ENCODE measurements at places on chromosomes 7 and 10. TPM values are rescaled to one million over a fixed set of nuclear protein-coding genes. Genes with fewer than 3 reads are reported as not detected.

The CYP2C19 gene
- total RNA-seq = not detected

The SLC18A2 gene
- not detected for total RNA-seq

The ATOH7 gene
- total RNA-seq = not detected

The SGMS1 gene
- total RNA-seq = 35.9 TPM

DNA sequence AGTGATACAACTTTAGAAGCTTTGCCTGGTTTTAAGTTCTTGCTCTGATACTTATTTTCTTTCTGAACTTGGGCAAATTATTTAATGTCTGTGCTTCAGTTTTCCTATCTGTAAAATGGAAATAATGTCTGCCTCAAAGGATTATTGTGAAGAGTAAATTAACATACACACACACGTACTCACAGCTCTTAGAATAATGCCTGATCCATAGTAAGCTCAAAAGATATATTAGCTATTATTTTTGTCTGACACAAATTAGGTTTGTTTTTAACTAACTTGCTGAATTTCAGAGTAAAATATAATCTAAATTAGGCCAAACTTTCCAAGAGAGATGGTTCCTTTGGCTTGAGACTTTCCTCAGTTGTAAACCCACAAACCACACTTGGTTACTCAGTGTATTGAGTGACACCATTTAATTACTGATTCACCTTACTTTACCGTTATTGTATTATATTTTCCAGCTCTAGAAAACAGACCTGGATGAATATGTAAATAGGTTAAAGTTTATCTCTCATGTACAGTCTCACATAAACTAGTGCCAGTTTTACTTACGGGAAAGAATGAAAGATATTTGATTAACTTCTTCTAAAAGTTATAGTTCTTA is 50.4 kb downstream of the VTI1A start:
- DNase-seq = no peak

GRCh38 chr10:103869336-103869735 is 14.0 kb upstream of the SH3PXD2A start:
- no peak for DNase-seq

GRCh38 chr7:46507560-46507959 is 586.5 kb upstream of the IGFBP3 start:
- DNase-seq = no peak

DNA sequence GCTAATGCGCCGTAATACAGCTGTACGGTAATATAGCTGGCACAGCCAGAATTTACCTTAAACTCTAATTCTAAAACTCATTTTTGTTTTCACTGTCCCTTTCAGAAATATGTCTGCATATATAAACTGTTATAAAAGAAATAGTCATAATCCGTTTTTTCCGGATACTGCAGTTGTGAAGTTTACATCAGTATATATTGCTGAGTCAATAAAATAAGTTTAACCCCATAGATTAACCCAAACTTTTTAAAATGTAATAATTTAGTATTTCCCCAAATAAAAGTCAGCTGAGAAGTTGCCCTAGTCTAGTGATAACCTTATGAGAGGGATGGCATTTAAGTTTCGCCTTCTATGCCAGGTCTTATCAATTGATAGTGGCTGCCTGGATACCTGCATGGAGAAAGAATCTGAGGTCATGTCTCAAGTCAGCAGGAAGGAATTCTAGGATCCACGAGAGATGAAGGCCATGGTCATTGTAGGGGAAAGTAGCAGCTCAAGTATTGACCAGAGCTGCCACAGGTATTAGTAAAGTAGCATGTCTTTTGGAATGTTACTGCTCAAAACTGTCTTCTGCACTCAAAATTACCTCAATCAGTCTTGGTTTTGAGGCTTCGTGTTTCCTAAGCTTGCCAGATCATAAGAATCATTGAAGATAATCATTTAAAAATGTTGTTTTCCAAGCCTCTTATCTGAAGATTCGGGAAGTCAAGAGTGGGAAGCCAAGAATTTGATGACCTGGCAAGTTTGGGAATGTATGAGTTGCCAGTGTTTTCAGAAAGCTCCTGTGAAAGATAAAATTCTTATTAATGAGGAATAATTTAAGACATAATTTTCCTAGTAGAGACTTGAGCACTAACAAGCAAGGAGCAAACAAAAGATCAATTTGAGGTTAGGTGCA is 10.8 kb downstream of the PRPS1L1 start:
- DNase-seq = no peak

- DNase-seq = no peak
Observed at GRCh38 chr10:9505546-9505945, 1451.1 kb downstream of the GATA3 start.

DNA sequence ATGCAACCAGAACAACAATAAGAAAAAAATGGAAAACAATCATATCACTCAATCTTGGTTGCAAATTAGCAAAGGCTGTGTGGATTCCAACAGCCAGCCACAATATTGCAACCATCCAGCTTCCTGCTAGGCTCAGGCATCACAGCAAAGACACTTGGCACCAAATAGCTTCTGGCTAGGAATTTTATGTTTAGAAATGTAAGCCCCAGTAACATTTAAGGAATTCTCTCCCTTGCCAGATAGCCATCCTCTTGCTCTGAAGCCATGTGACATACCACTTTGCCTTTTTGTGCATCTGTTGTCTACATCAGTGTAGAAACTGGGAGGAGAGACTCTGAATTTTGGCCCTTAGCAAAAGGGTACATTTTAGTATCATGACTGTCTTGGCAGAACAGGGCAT is 22.2 kb downstream of the MKX start:
- no peak for DNase-seq

- DNase-seq = no peak
Observed at GRCh38 chr10:90675621-90676020, 182.2 kb downstream of the HTR7 start.

DNA sequence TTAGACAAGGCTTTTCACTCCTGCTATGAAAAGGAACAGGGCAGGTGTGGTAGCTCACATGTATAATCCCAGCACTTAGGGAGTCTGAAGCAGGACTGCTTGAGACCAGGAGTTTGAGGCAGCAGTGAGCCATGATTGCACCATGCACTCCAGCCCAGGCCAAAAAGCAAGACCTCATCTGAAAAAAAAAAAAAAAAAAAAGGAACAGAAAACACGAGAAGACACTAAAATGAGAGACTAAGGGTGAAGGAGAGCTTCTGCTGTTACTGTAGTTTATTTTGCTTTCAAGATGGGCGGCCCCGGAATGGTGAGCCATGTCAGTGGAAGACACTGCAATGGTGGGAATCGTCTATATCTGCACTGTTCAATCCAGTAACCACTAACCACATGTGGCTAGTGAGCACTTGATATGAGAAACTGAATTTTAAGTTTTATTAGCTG is 9.9 kb downstream of the PIP4K2A start:
- no peak for DNase-seq

DNA sequence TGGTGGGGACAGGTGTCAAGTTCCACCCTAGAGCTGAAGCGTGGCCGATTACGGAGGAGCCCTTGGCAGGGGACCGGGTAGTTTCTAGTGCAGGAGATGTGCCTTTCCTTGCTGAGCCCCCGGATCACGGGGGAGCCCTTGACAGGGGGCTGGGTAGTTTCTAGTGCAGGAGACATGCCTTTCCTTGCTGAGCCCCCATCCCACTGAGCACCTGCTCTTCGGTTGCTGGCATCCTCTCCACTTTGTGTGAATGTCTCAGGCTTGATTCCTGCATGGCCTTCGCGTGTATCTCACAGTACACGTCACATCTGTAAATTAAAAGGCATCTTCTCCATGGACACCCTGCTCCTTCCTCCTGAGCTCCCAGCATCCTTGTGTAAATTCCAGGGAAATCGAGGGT is 263.5 kb downstream of the ADARB2 start:
- DNase-seq = no peak

DNA sequence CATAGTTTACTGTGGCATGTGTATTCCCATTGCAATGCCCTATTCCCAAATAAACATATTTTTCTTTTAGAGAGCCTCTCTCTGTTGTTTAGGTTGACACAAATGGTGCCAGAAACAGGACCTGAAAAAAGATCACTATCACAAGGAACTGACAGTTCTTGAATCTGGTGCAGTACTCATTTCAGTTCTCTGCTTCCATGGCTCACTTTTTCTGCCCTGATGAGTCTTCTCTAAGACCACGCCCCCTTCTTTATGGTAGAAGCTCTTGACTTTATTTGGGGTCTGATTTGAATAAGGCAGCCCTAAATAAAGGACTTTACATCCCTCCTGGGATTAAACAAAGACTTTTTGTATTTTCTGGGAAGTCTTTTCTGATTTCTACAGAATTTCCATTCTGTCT is 3.5 kb upstream of the CCDC126 start:
- no peak for DNase-seq

DNA sequence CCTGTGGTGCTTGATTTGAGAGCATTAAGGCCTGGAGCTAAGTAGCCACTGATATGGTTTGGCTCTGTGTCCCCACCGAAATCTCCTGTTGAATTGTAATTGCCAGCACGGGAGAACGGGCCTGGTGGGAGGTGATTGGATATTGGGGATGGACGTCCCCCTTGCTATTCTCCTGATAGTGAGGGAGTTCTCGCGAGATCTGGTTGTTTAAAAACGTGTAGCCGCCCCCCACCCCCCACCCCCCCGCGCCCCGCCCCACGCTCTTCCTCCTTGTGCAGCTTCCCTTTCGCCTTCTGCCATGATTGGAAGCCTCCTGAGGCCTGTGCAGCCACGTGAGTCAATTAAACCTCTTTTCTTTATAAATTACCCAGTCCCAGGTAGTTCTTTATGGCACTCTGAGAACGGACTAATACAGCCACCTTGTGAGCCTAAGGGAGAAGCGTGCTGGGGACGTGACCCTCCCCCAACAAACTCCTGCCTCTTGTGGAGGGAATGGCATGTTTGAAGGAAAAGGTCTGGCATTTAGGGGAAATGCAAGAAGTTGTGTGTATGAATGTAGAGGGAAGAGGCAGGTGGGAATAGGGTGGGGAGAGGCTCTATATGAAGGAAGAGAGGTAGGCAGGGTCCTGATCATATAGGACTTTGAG is 118.0 kb upstream of the KMT2C start:
- no peak for DNase-seq

DNA sequence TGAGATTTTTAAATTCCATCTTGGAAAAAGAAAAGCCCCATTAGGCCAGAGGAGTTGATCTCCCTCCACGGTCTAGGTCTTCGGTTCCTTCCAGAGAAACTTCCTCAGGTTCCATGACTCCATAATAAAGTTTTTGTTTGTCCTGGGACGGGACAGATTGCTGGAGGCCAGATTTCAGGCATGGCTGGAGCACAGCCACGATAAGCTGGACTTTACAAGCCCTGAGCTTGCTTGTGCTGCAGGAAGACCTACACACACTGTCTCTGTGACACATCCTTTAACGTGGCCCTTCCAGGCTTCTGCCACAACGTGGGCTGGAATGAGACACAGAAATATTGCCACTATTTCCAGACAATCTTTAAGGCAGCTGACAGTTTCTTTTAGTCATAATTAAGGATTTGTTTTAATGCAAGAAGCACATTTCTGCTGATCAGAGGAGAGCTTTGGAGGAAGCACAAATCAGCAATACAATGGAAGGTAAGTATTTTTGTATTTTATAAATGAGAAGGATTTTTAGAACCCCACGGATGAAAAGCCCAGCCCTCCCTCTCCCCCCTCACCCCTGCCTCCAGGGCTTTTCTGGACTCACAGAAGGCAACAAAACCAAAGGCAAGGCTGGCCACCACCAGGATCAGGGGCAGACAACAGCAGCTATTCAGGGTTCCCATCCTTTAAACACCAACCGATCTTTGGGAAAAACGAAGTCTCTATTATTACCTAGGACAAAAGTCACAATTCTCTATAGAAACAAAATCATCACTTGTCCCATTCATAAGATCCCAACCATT is 6.5 kb downstream of the CTBP2 start:
- DNase-seq = no peak

DNA sequence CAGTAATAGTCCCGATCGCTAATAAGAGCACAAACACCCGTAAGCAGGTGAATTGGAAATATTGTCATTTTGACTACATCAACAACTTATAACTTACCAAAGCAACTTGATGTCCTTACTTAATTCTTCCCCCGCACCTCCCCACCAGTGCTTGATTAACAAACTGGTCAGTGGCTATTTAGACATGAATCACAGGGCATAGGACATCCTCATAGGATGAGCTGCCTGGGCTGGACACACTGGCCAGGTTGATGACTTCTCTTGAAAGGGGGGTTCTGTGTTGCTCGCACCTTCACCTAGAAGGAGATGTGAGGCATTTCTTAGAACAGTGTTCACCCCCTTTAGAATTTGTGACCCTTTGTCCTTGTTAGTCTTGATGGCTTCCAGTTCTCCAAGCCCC is 163.2 kb downstream of the TCF7L2 start:
- DNase-seq = no peak

GRCh38 chr10:11521860-11522259 is 89.6 kb downstream of the USP6NL start:
- DNase-seq = no peak

GRCh38 chr10:96584035-96584434 is 2.8 kb downstream of the TM9SF3 start:
- no peak for DNase-seq
